ENCODE measurements at places on chromosomes 3 and 15.
A peak's percentile ranks its signal among the peaks of the same experiment; 100 is the strongest.

DNA sequence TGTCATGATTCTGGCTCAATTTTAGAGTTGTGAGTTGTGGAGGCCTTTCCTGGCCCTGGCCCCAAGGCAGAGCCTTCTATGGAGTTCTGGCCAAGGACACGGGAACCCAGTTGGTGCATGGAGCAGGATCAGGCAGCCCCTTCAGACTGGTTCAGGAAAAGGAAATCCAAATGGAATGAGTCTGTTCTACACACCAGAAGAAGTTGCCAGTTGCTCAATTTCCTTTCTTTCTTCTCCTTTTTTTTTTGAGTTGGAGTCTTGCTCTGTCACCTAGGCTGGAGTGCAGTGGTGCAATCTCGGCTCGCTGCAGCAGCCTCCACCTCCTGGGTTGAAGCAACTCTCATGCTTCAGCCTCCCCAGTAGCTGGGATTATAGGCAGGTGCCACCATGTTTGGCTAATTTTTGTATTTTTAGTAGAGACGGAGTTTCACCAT is 28.9 kb upstream of the BHLHE40 start:
- DNase-seq = no peak

DNA sequence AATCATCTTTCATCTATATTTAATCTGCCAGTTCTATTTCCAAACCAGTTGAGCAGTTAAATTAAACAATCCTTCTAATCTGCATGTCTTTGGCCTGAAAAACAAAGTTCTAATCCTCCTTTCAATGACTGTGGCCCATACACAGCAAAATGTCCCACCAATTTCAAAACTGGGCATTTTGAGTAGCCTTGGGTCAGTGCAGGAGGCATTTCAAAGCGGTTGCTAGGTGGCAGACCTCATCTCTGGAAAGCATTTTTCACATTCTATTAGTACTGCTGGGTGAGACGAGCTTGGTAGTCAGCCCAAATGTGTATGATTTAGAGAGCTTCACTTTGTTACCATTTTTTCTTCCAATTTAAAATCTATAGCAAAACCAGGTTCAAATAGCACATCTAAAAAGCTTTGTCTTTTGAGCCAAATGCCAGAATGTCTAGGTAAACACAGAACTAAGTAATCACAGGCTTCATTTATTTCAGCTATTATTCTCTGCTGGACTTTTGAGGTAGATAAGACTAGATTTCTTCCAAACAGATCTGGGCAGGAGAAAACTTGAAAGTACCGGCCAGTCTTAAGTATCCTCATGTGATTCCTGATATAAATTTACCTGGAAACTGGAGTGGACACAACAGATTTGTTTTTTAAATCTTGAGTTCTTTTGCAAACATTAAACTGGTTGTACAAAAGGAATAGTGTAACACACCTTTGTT is 8.9 kb upstream of the ARHGEF26 start:
- peak; percentile 6 for DNase-seq

DNA sequence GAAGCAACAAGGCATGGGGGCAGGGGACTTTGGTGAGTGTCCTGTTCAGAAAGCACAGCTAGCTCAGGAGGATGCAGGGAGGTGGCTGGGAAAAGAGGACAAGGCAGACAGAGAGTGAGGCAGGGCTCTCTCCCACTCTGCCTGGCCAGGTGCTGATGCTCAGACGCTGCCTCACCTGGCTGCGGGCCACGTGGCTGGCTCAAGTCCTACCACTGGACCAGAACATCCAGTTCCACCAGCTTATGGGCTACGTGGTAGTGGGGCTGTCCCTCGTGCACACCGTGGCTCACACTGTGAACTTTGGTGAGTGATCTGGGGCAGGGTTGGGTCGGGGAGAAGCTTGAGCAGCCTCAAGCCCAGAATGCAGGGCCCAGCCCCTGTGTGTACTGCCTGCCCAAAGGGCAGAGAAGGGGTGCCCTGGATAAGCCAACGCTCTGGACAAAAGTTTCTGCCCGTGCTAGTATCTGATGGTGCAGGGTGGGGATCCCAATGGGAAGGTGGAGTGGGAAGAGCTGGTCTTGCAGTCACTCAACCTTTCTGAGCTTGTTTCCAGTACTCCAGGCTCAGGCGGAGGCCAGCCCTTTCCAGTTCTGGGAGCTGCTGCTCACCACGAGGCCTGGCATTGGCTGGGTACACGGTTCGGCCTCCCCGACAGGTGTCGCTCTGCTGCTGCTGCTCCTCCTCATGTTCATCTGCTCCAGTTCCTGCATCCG is 20.9 kb downstream of the NOX5 start:
- peak; percentile 19 for DNase-seq

DNA sequence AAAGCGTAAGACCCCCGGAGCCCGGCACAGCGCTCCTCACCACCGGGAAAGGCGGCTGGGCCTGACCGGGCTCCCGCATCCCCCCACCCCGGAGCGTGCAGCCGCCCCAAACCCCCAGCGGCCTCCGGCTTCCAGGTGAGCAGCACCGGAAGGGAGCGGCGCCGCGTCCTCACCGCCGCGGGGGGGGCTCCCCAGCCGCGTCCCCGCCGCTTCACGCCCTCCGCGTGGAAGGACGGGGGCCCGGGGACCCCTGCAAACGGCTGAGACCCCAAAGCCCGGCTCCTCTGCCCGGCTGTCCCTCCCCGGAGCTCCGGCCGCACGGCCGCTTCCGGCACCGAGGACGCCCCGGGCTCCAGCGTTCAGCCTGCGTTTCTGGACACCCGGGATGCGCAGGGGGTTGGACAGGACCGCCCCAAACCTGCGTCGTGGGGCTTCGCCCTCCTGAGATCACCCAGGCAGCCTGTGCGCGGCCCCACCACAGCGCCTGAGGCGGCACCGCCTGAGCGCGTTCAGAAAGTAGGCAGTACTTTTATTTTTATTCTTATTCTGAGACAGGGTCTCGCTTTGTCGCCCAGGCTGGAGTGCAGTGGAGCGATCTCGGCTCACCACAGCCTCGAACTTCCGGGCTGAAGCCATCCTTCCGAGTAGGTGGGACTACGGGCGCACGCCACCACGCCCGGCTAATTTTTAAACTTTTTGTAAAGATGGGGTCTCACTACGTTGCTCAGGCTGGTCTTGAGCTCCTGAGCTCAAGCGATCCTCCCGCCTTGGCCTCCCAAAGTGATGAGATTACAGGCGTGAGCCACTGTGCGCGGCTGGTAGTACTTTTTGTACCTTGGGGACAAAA is 51.6 kb upstream of the BLM start:
- peak; percentile 69 for DNase-seq

DNA sequence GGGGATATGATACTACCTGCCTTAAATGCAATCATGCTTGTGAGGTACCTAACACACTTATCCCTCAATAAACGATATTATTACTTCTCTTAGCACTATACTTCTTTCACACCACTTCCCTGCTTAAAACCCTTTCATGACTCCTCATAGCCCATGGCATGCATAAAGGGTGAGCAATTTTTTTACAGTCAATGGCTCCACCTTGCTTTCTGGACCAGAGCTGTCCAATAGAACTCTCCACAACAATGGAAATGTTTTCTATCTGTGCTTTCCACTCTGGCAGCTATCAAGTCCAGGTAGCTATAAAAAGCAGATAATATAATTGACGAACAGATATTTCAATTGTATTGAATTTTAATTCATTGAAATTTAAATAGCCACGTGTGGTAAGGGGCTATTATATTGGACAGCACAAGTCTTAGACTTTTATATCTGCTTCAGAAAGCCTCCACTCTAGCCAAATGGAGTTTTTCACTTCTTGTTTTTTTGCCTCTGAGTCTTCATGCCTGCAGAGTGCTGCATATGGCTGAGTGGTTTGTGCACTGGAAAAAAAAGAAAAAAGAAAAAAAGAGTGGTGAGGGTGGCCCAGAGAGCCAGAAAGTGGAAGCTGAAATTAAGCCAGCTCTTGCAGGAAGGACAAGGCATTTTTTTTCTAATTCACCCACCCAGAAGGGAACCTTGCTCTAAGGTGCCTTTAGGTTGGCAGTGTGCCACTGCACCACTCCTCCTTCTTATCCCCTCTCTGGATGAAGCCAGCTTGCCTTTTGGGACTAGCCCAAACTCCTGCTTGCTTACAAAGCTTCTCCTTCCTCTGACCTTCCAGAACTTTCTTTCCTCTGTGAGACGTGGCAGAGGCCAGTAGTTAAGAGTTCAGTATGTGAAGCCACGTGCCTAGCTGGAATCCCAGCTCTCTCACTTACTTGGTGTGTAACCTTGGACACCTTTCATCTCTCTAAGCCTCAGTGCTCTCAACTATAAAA is 239.0 kb upstream of the LRTM1 start:
- DNase-seq = no peak

DNA sequence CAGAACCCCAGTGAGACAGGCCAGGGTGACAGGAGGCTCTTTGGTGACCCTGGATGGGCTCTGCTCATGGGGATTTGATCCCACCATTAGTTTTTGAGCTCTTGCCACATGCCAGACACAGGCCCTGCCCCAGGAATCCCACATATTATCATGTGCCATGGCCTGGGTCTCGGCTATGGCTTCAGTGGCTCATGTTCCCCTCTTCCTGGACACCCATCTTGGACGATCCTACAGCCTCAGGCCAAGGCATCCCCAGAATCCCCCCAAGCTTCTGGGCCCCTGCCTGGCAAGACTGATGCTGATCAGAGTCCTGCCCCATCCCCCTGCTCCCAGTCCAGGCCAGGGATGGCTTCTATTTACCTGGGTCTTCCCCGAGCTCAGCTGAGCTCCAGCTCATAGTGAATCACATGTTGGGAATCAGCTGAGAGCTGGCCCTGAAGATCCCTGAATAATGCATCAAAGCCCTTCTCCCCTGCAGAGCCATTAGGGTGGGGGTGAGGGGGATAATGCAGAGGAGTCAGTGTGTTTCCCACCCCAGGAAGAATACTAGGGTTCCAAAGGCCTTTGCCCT is 50.9 kb upstream of the CHRNB4 start:
- no peak for DNase-seq

DNA sequence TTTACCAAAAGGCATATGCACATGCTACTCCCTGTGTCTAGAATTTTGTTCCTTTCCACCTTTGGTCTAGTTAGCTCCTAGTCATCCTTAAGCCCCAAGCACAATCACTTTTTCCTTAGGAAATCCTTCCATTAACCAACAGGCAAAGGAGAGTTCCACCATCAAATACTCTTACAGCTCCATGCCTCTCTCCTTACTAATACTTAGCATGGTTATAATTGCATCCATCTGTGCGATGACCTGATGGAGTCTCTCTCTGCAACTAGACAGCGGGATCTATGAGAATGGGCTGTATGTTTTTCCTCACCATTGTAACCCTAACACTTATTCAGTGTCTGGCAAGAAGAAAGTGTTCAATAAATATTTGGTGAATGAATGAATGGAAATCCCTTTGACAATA is 69.3 kb upstream of the SMAD3 start:
- DNase-seq = no peak

- no peak for DNase-seq
Measured at GRCh38 chr15:71782422-71783165, 27.8 kb upstream of the NR2E3 start.

GRCh38 chr3:62950210-62950609 is 75.0 kb upstream of the CADPS start:
- DNase-seq = no peak

GRCh38 chr3:42192334-42193200 is 73.4 kb downstream of the CCK start:
- DNase-seq = no peak

DNA sequence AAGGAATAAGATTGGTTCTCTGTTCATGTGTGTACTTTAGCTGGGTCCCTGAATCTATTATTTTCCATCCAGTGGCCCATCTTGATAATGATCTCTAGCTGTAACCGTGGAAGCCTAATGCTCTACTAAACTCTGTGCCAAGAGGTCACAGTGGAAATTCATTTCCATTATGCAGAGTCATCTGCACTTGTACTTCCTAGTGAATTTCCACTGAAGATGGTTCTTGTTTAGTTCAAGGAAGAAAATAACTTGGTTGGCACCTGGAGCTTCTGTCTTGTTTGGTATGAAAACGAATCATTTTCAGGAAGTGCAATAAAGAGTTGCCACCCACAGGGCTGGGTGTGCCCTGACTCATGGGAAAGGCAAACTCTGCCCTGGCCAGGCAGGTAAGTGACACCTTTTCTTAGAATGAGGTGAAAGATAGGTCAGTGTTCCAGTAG is 10.3 kb downstream of the LPP start:
- no peak for DNase-seq

DNA sequence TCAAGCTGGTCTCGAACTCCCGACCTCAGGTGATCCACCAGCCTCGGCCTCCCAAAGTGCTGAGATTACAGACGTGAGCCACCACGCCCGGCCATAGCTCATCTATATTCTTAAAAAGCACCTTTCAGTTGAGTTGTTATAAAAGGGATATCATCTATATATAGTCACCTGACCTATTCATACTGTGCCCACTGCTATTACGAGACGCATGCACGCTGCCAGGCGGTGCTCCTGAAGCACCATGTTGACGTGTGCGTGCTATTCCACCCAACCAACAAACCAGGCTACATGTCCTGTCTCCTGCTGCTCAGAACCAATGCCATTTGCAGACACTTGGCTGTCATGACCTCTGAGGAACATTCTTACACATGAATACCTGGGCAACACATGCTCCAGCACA is 17.6 kb downstream of the CYFIP1 start:
- no peak for DNase-seq

DNA sequence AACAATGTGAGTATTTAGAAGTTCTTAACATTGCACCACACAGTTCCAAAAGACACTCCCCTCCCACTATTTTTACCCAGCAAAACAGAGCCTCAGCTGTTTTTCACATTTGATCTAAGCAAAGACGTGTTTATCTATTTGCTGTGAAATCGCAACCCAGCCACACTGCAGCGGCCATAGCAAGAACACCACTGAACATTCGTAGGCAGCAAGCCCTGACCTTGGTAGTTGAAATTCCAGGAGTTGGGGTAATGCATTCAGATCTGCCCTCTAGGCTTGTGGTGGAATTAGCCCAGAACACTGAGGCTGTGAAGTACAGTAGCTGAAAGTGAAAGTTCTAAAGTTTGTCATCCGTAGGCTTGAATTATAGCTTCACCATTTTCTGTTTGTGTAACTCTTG is 17.1 kb upstream of the SLC24A5 start:
- DNase-seq = no peak

- DNase-seq = no peak
Measured at GRCh38 chr3:169062501-169062900, 601.0 kb downstream of the MECOM start.

DNA sequence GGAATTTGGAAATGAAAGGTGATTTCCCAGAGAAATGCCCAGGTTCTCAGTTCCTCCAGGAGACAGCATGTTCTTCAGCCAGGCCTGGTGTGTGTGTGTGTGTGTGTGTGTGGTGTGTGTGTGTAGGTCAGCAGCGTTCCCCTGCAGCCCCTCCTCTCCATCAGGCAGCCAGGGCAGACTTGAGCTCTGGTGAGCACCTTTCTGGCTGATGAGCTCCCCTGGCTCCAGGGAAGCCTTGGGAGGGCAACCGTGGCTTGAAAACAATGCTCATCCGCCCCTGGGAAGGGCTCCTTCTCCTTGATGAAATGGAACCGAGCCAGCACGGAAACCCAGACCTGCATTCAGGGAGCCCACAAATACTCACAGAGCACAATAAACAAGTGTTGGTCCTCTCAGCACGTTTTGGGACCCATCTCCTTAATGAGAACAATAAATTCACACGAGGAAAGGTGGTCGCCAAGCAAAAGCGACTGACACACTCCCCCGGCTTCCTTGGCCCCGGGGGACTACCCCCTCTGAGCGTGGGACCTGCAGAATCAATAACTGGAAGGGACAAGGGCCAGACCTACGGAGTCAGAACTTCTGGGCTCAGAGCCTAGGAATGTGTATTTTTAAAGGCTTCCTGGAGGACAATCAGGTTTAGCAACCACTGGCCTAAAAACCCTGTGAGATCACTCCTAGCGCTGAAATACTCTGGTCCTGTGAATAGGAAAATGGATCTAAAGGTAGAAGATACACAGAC is 38.6 kb upstream of the HES1 start:
- DNase-seq = no peak

Measured in NCI-H146 (cell line).